ENCODE measurements at places on chromosomes 16 and 17.
A peak's percentile ranks its signal among the peaks of the same experiment; 100 is the strongest.

DNA sequence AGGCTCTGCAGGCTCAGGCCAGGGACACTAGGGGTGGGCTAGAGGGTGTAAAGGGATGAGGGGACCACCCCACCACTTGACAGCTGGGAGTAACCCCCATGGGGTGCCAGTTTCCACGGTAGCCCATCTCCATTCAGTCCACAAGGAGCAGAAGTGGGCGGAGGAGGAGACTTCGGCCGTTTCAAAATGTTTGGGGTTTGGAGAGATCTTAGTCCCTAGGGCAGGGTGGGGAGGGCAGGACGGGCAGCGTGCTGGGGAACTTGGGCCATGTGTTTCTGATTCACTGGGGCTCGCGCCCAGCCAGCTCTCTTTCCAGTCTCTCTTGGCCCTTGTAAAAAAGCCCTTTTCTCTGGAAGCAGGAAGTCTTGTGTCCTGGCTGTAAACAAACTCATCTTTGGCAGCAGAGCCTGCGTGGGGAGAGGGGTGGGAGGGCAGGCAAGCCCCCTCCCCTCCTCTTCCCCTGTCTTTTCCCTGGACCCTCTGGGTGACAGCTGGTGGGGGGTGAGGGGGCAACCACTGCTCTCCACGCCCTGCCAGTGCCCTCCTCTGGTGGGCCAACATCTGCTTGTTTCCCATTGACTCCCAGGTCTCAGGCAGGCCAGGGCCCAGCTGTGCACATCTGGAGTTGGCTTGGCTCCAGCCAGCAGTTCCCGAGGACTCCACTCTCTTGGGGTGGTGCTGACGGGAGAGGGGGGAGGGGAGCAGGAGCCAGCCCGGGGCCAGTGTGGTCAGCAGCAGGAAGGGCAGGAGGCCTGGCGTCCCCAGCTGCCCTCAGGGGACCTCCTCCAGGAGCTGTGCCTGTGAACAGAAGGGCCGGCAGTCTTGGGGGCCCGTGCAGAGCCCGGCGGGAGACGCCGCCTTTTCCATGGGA, 8.1 kb downstream of the CYGB start:
- no peak for DNase-seq

- DNase-seq = no peak
These were observed 17.7 kb downstream of the KIF19 start for GRCh38 chr17:74343526-74344284.

- no peak for DNase-seq
These were observed 51.1 kb upstream of the SOX9 start for GRCh38 chr17:72069586-72070202.

- no peak for DNase-seq
These were observed 76.4 kb downstream of the WWP2 start for GRCh38 chr16:69838489-69838888.

DNA sequence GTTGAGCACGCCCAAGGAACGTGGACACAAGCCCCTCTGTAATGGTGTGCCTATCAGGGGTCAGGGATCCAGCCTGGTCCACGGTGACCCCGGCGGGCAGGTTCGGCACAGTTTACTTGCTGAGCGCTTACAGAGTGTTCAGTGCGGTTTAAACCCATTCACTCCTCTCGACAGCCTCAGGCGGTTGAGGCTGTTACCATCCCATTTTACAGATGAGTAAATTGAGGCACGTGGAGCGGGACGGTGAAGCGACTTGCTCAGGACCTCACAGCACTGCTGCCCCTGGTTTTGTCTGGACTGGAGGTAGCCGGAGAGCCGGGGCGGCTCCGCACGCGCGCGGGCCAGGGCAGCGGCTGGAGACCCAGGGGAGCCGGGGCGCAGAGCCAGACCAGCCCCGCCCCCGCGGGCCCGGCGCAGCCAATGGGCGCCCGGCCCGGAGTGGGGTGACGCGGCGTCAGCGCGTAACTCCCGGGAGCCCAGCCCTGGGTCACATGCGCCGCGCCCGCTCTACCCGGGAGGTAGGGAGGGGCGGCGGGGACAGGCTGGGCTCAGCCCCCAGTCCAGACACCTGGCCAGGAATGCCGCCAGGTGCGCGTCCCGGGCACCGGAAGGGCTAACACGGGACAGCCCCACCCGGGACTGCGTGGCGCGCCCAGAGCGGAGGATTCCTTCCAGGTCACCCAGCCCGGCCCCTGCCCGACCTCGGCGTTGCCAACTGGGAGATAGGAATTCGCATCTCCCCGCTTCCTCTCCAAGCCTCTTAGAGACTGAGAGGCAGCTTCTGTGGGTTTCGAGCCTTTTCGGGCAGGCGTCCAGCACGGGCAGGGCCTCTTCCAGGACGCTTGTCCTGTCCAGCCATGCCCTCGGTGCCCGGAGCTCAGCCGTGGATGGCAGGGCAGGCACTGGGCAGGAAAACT, 3.3 kb upstream of the SREBF1 start:
- peak; percentile 76 for DNase-seq

DNA sequence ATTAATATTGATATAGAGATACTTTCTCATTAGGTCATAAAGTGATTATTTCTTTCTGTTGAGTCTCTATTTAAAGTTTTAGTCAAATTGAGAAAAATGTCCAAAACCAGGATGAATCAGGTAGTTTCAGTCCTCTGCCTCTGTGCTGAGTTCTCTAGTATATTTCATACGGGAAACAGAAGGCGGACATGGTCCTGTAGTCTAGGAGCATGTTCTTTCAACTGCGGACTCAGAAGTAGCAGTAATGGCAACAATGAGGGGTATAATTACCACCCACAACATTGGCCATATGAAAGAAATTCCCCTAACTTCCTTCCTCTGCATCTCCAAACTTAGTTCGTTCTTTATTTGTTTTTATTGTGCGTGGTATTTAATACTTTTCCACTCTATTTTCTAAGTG, 50.1 kb downstream of the TBX4 start:
- DNase-seq = no peak

- DNase-seq = no peak
These were observed 177.9 kb downstream of the SPECC1 start for GRCh38 chr17:20187049-20187448.

GRCh38 chr17:43667947-43668348, 6.2 kb upstream of the MEOX1 start:
- no peak for DNase-seq

- DNase-seq = no peak
These were observed 3.6 kb upstream of the LHX1 start for GRCh38 chr17:36933512-36934143.

DNA sequence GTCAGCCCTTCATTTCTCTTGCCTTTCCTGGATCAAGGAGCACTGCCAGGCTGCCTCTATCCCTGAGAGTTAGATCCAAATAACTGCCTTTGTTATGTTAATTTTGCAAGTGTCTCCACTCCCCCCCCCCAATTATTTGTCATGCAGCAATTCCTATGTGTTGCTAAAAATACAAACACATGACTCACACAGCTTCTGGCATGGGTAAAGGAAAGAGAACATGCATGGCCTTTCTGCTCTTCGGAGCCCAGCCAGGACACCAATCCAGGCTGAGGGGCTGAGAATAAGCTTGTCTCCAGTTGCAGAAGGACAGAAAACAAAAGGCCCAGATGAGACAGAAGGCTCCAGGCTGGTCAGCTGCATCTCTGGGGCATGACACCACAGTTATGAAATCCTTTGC, 148.0 kb upstream of the TNRC6C start:
- no peak for DNase-seq

GRCh38 chr17:80957461-80957941, 34.1 kb upstream of the CHMP6 start:
- no peak for DNase-seq

GRCh38 chr17:5364156-5364555, 55.3 kb downstream of the NUP88 start:
- DNase-seq = no peak

DNA sequence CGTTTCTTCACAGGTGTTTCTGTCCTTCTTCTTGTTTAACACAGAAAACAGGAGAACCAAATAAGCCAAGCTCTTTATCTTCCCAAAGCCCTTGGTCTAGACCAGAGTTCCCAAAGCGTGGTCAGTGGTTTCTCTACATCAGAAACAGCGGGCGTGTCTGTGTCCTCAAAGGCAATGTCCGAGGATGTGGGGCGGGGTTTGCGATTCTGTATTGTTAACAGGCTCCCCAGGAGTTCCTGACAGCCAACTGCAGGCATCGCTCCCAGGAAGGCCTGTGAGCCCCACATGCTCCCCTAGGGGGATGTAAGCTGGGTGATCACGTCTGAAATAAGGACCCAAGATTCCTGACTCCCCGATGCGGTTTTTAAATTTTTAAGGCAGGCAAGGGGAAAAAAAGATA, 28.4 kb upstream of the SLC25A19 start:
- DNase-seq = no peak

DNA sequence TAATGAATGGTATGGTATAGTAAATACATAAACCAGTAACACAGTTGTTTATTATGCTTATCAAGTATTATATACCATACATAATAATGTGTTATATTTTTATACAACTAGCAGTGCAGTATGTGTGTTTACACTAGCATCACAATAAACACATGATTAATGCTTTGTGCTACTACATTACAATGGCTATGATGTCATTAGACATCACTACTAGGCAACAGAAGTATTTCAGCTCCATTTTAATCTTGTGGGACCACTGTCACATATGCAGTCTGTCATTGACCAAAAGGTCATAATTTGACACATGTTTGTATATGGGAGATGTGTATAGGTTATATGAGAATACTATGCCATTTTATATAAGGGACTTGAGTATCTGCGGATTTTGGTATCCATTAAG, 32.7 kb downstream of the TRIM37 start:
- DNase-seq = no peak

DNA sequence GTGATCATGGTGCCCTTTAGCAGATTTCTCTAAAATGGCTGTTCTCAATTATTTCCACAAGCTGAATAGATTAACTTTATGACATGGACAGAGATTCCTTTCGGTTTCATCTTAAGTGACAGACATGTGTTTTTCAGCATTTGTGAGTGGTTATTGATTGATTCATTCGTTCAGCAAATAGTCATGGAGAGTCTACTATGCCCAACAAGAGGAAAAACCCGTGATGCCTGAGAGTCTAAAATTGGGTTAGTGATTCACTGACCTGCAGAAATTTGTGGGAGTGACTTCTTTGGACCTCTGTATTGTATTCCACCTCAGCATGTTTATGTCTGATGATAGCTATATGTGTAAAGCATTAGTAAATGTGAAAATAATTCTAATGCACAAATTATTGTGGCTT, 28.0 kb upstream of the DUSP14 start:
- no peak for DNase-seq

GRCh38 chr16:70592106-70592571, 54.2 kb upstream of the IL34 start:
- DNase-seq = no peak

DNA sequence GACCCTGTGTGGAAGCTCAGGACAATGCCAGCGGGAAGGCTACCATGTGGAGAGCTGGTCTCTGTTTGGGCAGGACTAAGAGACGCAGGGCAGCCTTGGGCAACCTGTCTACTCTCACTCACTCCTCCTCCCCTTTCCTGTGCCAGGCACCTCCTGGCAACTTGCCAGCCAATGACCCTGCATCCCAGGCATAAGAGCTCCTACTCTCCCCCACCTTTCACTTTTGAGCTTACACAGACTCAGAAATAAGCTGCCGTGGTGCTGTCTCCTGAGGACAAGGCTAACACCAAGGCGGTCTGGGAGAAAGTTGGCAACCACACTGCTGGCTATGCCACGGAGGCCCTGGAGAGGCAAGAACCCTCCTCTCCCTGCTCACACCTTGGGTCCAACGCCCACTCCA, 2.6 kb downstream of the HBM start:
- no peak for DNase-seq

GRCh38 chr16:27475561-27475960, 73.6 kb downstream of the IL21R start:
- DNase-seq = no peak

DNA sequence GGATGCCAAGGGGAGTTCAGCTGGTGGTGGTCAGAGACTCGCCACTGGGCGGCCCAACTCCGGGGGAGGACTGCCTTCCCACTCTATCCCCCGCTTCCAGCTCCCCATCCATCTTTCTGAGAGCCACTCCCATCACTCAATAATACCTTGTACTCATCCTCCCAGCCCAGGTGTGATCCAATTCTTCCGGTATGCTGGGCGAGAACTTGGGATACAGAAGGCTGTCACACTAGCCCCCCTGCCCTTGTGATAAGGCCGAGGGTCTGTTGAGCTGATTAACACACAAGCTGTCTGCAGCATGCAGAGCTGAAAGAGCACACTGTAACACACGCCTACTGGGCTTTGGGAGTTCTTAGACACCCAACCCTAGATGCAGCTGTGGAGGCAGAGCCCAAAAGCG, 460.4 kb upstream of the EEF2KMT start:
- no peak for DNase-seq

DNA sequence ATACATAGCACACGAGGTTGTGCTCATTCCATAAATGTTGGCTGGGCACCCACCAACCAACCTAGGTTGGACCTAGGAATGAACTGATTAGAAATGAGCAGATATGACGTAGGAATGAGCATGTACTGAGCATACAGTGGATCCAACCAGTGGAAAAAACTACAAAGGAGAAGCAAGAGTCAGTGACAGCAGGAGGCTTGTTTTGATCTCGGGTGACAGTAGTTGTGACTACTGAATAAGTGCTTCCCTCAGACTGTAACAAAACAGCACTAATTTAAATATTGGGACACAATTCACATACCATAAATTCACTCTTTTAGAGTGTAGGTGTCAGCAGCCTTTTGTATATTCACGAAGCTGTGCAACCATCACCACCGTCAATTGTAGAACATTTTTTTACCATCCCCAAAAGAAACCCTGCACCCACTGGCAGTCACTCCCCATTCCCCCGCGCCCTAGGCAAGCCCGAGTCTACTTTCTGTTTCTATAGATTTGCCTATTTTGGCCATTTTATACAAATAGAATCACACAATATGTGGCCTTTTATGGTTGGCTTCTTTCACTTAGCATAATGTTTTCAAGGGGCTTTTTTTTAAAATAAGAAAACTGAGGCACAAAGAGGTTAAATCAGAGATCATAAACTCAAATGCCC, 7.0 kb downstream of the VAC14 start:
- no peak for DNase-seq

DNA sequence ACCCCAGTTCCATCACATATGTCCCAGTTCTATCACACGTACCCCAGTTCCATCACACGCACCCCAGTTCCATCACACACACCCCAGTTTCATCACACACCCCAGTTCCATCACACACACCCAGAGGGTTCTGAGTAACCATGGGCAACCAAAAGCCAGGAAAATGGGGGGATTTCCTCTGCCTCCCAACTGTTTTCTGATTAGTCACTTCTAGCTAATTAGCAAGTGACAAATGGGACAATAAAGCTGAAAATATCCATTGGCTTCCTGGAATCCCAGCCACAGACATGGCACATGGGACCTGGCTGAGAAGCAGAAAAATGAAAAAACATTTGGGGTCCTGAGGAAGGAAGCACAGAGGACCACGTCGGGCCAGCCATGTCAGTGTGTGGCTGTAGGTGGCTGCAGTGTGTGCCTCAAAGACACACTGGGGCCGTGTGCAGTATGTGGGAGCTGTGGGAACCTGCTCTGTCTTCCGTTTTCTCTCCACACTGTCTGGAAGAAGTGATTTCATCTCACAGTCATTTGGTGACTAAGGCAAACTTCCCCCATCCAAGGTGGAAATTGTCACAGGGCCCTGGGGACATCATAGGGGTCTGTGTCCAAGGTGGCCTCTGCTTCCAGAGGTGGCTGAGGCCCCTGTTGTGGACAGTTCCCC, 106.7 kb downstream of the CMIP start:
- DNase-seq = no peak
